Kasumi-1 (cell line): ENCODE measurements at places on chromosomes 6 and 20.
A peak's percentile ranks its signal among the peaks of the same experiment; 100 is the strongest.

DNA sequence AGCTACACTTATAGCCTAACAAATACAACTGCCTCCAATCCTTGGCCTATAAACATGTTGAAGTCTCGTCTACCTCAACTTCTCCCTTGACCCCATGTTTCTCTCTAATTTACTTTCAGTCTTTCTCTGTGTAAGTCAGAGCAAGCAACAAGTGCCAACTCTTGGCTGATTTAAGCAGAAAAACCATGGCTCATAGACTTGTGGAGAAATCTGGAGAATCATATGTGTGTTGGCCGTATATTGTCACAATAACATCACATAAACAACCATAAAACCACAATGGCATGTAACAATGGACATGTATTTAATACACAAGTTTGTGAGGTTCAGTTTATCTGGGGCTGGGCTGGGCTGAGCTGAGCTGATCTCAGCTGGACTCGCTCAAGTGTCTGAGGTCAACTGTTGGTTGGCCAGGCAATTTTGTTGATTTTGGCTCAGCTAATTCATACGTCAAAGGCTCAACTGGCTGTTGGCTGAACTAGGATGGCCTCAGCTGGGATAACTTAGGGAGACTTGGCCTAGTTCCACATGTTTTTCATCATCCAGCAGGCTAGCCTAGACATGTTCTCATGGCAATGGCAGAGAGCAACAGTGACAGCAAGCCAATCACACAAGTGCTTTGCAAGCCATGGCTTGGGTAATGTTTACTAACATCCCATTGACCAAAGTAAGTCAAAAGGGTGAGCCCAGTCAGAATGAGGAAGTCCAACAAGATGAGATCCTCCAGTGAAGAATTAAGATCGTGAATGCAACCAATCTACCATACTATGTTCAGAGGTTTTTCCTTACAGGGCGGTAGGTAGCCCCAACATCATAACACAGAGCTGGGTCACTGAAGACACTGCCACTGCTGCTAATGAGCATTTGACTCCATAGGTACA is 12.9 kb upstream of the TBC1D22B start:
- DNase-seq, result no peak

- DNase-seq, result no peak
These were observed 6.1 kb downstream of the PTPRT start for GRCh38 chr20:43183536-43184070.

DNA sequence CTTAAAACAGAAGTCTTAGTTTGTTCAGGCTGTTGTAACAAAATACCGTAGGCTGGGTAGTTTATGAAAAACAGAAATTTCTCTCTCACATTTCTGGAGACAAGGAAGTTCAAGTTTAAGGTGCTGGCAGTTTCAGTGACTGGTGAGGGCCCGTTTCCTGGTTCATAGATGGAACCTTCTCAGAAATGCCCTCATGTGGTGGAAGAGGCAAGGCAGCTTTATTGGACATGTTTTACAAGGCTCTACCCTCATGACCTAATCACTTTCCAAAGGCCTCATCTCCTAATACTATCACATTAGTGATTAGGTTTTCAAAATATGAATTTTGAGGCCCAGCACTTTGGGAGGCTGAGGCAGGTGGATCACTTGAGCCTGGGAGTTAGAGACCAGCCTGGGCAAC is 2.4 kb downstream of the HEBP2 start:
- DNase-seq, result peak; percentile 21

DNA sequence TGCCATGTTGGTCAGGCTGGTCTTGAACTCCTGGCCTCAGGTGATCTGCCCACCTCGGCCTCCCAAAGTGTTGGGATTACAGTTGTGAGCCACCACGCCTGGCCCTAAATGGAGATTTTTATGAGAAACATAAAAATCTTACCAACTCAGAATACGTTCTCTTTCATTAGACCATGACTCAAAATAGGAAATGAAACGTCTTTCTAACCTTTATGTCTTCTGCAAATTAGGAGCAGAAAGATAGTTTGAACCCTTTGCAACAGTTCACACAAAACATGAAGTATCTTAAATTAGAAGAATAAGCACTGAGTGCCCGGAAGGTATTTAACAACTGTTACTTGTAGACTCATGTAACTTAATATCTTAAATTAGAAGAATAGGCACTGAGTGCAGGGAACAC is 48.3 kb downstream of the AHI1 start:
- DNase-seq, result no peak

- no peak for DNase-seq
These were observed 413.2 kb downstream of the CDH26 start for GRCh38 chr20:60371384-60371783.

DNA sequence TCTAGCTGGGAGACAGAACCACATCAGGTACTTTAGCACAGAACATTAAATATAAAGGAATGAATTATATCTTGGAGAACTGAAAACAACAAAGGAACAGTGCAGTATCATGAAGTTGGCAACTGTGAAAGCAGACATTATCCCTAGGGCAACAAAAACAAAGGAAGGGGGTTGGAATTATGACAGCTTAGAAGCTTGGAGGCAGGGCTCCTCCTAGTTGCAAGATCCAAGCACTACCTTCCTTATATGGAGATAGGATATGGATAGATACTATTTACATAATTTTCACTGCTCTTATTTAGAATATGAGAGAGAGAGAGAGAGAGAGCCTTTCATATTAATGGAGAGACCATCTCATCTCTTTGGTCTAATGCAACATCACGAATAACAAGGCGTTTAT is 27.0 kb downstream of the TMEM14A start:
- peak; percentile 2 for DNase-seq

DNA sequence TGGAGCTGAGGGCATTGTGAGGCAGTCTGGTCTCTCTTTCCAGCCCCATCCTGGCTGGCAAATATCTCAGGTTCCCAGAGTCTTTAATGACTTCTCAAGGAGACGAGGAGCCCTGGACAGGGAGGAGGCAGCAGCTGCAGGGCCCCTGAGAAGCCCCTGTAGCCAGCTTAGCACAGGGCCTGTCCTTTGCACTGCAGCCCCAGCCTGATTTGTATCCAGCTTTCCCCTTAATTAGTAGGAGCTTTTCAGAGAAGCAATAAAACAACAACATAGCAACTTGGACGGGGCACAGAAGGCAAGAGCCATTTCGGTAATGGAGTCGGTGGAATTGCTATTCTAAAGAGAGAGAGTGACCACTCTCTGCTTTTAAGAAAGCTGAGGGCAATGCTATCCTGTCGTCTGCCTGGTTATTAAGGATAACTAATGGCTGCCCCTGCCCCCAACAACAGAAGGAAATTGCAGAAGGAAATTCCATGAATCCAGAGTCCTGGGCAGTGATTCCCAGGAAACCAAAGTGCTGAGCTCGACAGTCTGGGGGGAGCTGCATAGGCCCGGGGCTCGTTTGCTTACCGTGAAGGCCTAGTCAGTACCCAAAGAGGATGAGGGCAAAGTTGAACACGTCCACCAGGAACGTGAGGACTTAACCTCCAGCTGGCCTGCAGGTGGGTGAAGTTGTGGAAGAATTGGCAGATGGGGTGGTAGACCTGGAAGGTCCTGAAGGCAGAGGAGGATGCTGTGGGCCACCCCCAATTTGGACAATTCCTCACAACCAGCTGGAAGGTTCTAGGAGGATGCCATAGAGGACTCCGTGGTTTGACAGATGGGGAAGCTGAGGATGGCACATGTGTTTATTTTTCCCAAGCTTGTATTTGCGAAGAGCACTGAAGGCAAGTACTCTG is 50.3 kb downstream of the NPEPL1 start:
- no peak for DNase-seq

DNA sequence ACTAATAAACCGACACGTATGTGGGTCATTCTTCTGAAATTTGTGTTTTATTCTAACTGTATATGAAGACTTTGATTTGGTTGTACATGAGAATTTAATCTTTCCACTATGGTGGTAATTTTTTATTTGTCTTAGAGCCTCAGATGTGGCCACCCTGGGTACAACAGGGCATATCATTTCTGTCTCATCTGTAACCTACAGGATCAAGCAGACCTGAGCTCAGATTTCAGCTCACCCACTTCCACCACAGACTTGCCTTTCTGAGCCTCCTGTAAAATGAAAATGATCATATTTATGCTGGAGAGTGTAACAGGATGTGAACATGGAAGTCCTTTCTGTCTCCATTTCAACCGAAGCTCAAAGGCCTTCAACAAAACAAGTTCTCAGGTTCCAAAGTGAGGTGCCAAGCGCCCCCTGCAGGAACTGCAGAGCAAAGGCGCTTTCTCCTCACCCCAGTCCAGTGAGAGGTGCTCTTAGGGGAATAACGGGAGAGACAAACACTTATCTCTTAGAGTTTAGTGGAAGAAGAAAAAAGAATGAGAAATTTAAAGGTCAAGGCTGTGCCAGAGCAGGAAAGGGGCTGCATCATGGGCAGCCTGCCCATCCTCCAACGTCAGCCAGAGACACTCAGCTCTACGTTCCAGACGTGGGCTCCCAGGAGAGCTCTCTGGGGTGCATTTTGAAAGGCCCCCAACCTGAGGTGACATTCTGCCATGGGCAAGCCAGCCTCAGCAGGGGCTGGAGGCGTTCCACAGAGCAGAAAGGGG is 23.0 kb upstream of the CD24 start:
- DNase-seq, result peak; percentile 64

GRCh38 chr20:32358632-32358882 is 426 bp downstream of the ASXL1 start:
- no peak for DNase-seq

GRCh38 chr6:79895382-79896074 is 51.8 kb downstream of the ELOVL4 start:
- no peak for DNase-seq

GRCh38 chr6:27767851-27768250 is 144.3 kb downstream of the OR2B2 start:
- no peak for DNase-seq

GRCh38 chr6:82570083-82570482 is 206.5 kb downstream of the TPBG start:
- no peak for DNase-seq

GRCh38 chr20:43835944-43836508 is 78.6 kb upstream of the TOX2 start:
- DNase-seq, result no peak

DNA sequence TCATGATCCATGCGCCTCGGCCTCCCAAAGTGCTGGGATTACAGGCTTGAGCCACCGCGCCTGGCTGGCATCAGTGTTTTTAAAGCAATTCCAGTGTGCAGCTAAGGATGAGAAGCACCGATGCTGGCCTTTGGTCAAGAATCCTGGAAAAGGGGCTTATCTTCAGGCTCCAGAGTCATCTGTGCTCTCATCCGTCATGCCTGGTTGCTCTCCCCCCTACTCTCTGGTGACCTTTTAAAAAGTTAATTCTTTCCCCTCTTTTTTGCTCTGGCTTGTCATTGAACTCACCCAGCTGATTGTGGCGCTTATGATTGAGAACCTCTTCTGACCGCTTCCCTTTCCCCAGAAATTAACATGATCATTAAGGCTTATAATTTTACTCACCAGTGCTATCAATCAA is 28.7 kb downstream of the NR2E1 start:
- DNase-seq, result no peak

DNA sequence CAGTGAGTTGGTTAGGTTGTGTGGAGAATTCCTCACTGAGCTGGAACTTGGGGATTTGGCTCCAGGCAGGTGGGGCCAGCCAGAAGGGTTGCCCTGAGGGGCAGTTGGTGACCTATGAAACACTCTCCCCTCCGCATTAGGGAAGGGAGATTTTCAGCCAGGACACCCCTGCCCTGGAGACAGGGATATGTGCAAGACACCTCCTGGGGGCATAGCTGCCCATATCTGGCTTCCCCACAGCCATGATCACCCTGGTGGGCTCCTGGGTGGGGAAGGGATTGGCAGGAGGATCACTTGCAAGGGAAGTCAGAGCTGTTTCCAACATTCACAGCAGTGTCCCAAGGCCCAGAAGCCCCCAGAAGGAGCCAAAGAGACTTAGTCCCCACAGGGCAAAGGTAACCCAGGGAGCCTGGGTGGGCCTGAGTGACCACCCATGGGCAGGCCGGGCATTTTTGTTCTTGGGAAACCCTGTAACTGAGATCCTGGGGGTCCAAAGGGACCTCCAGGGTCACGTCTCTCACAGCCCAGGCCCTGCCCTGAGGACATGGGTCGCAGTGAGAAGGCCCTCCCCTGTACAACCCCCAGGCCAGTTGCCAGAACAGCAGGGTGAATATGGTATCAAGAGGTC is 145.8 kb downstream of the MRPL14 start:
- no peak for DNase-seq

GRCh38 chr6:73349311-73349710 is 4.8 kb downstream of the DPPA5 start:
- DNase-seq, result no peak

GRCh38 chr6:53233309-53233708 is 84.7 kb upstream of the GCM1 start:
- DNase-seq, result no peak

GRCh38 chr20:513429-513828 is 30.2 kb downstream of the CSNK2A1 start:
- DNase-seq, result no peak

- no peak for DNase-seq
These were observed 40.1 kb upstream of the AKIRIN2 start for GRCh38 chr6:87742106-87742505.

- no peak for DNase-seq
These were observed 2.6 kb downstream of the CTSZ start for GRCh38 chr20:59004493-59004762.

- DNase-seq, result no peak
These were observed 77.2 kb downstream of the UTRN start for GRCh38 chr6:144362042-144363018.

- no peak for DNase-seq
These were observed 8.4 kb downstream of the CCDC167 start for GRCh38 chr6:37491171-37491829.

DNA sequence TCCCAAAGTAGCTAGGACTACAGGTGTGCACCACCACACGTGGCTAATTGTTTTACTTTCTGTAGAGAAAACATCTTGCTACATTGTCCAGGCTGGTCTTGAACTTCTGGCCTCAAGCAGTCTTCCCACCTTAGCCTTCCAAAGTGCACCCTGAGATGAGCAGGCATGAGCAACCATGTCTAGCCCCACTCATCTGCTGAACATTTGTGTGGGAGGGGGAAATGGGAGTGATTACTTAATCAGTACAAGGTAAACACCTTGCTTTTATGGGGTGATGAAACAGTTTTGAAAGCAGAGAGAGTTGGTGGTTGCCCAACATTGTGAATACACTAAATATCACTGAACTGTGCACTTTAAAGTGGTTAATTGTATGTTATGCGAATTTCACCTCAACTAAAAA is 5.3 kb downstream of the APMAP start:
- no peak for DNase-seq

DNA sequence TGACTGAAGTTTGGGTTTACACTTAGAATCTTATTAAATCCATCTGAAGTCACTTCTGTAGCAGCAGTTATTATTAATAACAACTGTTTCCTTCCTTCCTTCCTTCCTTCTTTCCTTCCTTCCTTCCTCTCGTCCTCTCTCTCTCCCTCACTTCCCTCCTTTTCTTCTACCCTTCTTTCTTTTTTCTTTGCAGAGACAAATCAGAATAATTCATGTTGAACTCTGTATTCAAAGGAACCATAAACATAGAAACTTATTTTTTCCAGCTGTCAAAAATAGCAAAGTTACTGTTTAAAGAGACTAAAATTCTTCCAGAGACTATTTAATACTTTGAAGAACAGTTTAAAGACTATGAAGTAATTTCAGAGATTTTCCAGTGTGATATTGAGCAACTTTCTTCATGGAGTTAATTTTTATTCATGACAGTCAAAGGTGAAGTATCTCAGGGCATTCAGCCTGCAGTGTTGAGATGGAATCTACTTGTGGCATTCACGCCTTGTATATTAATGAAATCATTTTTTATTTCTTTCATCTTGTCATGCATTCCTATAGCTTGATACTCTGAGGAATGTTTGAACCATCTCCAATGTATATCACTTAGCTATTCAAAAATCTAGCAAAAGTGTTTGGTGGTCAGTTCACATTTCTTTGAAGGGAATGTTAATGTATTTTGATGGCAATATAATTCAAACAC is 109.7 kb downstream of the BCAS1 start:
- DNase-seq, result no peak
